Astrocyte (in vitro differentiated cells and primary cell): ENCODE measurements at places on chromosomes 6 and 20. TPM values are rescaled to one million over a fixed set of nuclear protein-coding genes. Genes with fewer than 3 reads are reported as not detected.

DNA sequence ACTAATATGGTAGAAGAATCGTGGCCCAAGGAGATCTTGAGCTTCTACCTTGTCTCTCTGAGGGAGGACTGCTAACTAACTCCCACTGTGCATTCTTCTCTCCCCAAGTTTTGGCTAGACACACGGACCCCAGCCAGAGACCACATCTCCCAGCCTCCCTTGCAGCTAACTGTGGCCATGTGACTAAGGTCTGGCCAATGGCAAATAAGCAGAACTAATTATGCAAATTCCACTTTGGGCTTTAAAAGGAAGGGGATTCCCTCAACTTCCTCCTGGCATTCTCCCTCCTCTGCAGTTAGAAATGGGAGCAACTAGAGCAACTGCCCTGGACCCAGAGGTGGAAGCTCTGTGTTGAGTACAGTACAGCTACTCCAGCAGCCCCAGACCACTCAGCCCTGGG is 15.4 kb downstream of the BPIFA2 start:
- H3K4me3 ChIP-seq: no peak overlapping the region
- no peak for DNase-seq
- no peak overlapping the region for H3K27ac ChIP-seq
- no peaks in the 10 kb centered on the region for H3K4me1 ChIP-seq
- H3K27me3 ChIP-seq: no peaks in the 10 kb centered on the region

Gene TMEM217
- total RNA-seq: 7.3 and 8.2 TPM in 2 replicates

DNA sequence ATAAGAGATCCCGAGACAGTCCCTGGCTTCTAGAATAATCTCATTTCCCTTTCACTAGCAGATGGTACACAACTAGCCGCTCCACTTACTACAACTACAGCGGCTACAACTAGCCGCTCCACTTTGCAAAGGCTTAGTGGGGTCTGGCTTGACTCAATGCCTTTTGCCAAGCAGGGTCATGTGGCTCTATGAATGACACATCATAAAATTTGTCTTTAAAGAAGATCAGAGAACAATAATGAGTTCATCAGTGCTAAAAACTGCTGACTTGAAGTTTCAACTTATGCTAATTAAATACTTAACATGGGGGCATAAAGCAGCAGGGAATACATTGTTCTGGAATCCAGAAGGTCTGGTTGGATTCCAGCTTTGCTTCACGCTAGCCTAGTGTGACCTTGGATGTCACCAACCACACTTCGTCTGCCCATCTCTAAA is 2.0 kb upstream of the MICAL1 start:
- peaks cover 19% of the 10 kb centered on the region for H3K4me1 ChIP-seq
- H3K27me3 ChIP-seq: no peaks in the 10 kb centered on the region
- peaks cover 6% of the 10 kb centered on the region for H3K36me3 ChIP-seq
- no peak overlapping the region for H3K27ac ChIP-seq
- H3K4me3 ChIP-seq: no peak overlapping the region

GRCh38 chr6:141653590-141653989 is 479.1 kb upstream of the GJE1 start:
- no peaks in the 10 kb centered on the region for H3K27me3 ChIP-seq
- no peak for DNase-seq
- H3K27ac ChIP-seq: no peak overlapping the region
- no peaks in the 10 kb centered on the region for H3K4me1 ChIP-seq
- no peaks in the 10 kb centered on the region for H3K36me3 ChIP-seq
- no peak overlapping the region for H3K4me3 ChIP-seq

- DNase-seq: no peak
- H3K27ac ChIP-seq: no peak overlapping the region
- no peak overlapping the region for H3K4me3 ChIP-seq
Measured at GRCh38 chr20:37915800-37916570, 13.1 kb downstream of the VSTM2L start.
